ENCODE measurements at places on chromosomes 5 and 9. TPM values are rescaled to one million over a fixed set of nuclear protein-coding genes. Genes with fewer than 3 reads are reported as not detected.

DNA sequence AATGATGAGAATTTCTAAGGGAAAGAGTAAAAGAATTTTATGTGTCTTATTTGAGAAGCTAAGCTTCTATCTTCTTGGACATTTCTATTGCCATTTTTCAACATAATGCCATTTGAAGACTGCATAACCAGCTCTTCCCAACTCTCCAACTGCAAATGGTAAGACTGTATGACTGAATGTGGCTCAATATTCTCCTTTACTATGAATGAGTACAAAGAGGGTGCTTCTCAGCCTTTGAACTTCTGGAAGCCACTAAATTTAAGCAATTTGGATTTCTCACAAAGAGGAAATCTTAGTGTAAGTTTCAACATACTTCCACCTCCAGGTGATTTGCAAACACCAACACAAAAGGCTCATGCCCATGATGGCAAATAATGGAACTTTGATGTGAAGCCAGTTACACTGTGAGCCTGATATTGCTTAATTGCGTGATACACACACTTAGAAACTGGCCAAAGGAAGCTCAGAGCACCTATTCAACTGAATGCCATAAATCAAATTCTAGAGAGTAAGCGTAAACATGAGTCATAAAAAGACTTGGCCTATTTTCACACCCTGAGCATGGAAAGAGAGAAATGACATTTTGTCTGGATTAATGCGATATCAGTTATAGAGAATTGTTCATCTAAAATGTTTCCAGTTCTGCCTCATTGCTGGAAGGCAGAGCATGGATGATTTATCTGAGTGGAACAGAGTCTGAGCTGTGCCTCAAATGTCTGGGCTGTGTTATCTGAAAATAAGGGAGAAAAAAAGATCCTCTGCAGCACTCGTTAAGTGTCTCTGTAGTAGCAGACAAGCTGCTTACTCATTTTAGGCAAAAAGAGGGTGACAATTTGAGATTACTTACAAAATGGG is 145.3 kb downstream of the PLK2 start:
- no peak for DNase-seq

GRCh38 chr5:79201206-79201605 is 34.7 kb upstream of the JMY start:
- DNase-seq, result no peak

DNA sequence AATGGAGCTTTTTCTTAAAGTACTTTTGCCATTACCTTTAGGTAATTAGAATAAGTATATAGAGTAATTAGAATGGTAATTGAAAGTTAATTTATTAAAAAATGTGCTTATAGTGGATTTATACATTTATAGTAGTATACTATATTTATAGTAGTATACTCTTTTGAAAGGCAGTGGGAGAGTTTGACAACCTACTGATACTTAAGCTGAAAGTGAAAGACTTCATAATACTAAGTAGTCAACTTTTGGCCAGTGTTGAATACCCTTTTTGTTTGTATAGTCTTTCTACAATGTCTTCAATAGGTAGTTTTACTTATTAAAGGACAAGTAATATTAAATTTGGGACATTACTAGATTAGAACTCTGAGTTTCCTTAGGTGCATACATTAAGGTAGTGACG is 12.9 kb downstream of the SREK1 start:
- no peak for DNase-seq

GRCh38 chr5:123696921-123697341 is 185.0 kb downstream of the CSNK1G3 start:
- DNase-seq, result peak; percentile 86

DNA sequence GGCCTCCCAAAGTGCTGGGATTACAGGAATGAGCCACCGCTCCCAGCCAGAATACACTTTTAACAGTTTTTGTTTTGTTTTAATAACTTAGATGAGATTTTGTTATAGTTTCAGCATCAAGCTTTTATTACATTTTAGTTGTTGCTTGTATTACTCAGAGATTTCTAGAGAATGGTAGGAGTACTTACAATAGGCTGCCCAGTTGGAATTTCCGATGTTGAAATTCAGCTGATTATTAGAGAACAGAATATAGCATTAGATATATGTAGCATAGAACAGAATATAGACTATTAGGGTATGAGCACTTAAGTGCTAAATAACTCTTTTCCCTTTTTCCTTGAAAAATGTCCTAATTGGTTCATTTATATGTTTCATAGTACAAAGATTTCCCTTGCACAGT is 6.2 kb downstream of the KDM4C start:
- no peak for DNase-seq

DNA sequence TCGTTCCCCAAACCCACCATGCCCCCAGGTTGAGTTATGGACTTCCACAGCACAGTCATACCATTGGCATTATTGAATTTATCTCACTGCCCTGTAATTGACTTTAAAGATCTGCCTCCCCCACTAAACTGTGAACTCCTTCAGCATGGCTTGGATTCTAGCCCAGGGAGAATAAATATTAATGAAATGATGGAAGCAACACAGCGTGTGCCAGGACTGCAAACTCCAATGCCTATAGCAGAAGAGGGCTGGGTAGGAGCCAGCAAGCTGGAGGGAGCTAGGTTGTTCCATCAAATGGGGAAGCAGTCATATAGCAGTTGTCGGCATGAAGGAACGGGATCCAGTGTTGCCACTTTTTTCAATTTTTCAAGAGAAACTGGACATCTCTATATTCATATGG is 69.0 kb upstream of the MSX2 start:
- DNase-seq, result no peak

DNA sequence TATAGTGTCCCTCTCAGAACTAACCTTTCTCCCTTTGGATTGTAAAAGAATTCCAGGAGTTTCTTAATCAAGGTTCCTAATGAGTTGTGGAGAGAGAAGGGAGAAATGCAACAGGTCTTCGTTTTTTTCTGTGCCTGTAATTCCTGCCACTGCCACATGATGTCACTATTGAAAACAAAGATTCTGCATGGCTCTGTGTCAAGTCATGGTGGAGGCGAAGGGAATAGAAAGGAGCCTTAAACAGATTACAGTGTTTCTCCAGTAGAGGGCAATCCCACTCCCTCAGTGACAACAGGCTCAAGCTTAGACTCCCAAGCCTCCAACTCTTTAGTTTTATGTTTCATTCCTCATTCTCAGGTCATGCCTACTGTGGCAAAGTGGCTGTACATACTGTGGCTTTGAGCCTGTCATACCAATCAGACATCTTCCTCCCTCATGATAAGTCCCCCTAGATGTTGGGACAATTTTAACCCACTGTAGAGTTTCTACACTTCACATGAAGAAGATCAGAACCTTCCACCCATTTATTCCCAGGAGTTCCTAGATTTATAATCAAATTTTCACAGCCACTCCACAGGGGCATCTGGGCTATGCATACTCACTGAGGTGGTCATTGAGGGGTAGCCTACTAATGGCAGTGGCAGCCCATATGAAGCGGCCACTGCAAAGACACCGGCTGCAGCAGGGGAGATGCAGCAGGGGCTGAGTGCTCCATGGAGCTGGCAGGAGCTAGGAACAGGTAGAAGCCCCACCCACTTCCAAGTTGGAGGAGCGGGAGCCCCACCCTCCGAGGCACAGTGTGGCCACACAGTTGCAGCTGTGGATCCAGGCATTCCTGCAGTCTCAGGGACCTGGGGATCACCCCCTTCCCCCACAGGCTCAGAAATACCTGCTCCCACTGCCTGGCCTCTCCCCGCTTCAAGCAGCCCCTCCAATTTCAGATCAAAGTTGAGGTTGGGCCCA is 97.4 kb upstream of the TRIM32 start:
- DNase-seq, result no peak

DNA sequence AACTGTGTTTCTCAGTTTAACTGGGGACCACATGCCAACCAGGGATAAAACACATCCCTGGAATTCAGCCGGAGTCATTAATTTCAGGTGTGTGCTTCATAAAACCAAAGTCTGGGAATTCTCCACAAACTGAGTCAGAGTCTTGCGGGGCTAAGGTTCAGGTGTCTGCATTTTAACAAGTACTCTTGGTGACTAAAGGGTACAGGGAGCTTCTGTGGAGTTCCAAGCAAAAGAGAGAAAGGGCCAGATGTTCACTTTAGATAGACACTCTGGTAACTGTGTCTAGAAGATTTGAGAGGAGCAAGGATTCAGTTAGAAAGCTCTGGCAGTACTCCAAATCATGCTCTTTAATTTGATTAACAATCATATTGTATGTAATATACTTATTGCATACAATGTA is 4.0 kb downstream of the NADK2 start:
- DNase-seq, result no peak

DNA sequence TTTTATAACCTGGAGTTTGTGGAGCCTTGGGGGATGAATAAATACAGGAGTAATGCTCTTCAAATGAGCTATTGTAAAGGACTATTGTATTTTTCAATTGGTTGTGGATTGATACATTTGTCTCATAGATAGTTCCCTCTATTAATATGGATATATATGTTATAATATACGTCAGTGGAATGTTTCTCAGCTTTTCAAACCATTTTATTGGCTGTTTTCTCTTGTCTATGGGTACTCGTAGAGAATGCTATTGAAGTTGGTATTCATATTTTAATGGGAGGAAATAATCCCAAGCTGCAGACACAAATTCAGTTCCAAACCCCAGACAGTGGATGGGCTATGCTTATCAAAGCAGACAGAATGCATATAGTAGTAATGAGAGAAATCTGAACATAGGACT is 181.8 kb upstream of the DAB2 start:
- DNase-seq, result no peak

DNA sequence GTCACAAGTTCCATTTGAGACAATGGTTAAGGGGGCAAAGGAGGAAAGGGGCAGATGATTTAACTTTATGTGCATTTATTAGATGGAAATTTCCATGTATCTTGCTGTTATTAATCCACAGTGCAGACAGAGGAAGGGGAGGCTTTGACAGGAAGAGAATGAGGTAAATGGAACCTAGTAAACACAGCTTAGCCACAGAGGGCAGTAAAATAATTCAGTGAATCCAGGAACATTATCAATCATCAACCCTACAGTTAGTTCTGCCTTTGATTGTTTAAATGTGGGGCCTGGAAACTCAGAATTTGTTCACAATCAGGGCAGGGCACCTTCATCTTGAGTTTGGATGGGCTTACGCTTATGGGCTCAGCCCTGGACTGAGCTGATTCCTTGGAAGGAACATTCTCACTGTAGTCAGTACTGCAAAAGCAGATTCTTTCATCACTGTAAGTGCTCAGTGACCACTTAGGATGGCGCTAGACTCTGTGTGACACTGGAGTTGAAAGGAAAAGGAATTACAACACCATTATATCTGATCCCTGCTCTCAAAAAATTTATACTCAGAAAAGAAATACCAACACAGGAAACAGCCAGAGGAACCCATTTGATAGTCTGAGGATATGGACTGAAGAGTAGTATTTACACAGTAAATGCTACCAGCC is 169.5 kb downstream of the PIK3R1 start:
- DNase-seq, result no peak

DNA sequence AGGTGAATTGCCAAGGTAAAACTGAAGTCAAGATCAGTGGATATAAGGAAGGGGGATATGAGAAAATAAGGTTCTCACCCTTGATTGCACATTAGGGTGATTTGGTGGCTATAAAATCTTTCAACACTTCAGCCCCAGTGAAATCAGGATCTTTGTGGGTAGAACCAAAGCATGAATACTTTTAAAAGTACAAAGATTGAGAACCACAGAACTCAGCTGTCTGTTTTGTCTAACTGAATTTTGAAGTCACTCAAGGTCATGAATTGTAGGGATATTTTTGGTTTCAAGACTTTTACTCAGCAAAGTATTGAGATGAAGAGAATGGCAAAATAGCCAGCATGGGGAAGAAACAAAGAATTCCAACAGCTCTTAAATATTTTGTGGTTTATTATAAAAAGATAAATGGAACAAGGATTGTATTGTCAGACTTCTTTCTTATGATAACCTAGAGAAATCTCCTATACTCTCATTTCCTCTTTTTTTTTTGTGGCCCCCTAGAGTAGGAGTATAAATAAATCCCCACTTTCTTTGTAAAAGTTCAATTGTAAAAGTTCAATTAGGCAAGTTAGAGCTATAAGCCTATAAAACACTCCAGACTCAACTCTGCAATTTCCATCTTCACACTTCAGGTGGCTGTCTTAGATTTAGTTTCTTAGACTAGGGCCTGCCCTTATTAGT is 272.9 kb downstream of the PDE4D start:
- DNase-seq, result no peak

- peak; percentile 18 for DNase-seq
These were observed at the start of gene ASTN2 for GRCh38 chr9:117414906-117415331. TSS of gene ASTN2 (minus strand) at chr9:117415057. CDS start at chr9:117414938, 119 bp downstream.

GRCh38 chr5:76782444-76782843 is 36.4 kb upstream of the F2RL1 start:
- no peak for DNase-seq

DNA sequence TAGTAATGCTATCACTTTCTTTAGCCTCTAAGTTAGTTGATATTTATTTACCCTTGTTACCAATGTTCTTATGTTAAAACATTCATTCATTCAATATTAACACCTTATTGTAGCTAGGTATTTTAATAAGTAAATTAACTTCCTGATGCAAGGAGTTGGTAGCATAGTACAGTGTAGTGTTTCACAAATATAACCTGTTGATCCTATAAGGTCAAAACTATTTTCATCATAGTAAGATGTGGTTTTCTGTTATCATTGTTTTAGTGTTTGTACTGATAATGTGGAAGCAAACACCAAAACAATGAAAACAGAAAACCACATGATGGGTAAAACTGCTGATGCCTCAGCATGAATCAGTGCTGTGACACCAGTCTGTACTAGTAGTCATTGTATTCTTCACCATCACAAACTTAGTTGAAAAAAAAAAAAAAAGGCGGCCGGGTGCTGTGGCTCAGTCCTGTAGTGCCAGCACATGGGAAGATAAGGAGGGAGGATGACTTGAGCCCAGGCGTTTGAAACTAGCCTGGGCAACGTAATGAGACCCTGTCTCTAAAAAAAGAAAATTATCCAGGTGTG is 36.5 kb downstream of the ZCCHC7 start:
- DNase-seq, result no peak

DNA sequence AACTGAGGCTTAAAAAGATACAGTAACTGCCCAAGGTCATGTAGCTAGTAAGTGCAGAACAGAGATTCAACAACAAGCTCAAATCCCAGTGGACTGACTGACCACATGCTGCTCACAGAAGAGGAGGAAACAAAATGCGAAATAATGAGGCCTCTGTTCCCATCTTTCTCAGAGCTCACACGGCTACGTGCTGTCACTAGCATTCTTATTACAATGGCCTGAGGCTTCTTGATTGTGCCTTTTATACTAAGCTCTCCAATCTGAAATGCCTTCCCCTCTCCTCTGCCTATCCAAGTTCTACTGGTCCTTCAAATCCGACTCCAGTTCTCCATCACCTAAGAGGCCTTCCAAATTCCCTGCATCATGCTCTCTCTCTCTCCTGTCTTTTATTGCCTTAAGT is 26.0 kb downstream of the SGTB start:
- DNase-seq, result no peak

DNA sequence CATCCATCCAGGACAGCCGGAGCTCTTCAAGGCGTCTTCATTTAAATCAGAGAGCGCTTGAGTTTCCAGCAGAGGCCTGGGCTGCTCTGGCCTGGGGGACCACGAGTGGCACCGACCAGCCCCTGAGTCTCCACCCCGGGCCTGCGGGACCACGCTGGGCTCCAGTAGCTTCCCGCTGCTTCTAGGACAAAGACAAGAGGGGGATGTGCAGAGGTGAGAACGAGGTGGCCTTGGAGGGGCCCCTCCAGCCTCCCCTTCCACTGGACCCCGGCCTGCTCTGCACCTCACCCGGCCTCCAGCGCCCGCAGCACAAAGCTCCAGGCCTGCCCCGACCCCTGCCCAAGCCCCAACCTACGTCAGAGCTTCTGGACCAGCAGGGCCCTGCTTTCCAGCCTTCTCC is 81.6 kb downstream of the IRX2 start:
- no peak for DNase-seq

TXN gene
- 252 TPM for total RNA-seq

ENHO gene
- not detected for total RNA-seq

PAEP gene
- not detected for total RNA-seq

PCDHGC4 gene
- 2.5 TPM for total RNA-seq

TICAM2 gene
- total RNA-seq, result 2.0 TPM
